ENCODE measurements at places on chromosomes 3 and 15.

GRCh38 chr3:190615060-190615384 lies 101.1 kb downstream of the IL1RAP start:
- DNase-seq = no peak

DNA sequence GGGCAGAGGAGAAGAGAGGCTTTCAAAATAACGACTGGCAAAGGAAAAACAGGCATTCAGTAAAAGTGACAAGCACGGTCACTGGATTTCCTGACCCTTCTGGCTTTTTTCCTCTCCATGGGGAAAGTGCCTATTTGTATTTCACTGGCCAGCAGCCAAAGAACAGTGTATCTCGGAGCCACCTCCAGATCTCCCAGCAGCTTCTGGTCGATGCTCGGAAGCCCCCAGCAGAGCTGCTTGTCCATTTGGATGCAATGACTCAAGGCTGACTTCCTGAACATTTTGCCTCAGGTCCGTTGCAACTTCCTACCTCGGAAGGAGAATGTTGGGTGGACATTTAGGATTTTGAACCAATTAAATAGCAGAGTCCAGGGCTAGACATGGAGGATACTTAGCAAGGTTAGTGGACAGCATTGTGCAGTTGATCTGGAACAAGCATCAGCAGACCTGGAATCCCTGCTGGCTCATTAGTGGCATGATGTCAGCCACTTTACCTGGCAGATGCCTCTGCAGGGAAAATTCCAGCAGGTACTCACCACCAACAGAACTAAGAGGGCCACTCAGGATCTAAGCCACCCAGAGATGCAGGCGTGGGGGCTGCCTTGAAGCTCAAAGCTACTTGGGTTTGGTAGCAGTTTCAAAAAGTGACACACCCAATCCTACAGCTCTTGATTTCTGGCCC lies 1.1 kb downstream of the FAM107A start:
- no peak for DNase-seq

- DNase-seq = no peak
Measured at GRCh38 chr3:183033746-183034145, 53.4 kb upstream of the DCUN1D1 start.

DNA sequence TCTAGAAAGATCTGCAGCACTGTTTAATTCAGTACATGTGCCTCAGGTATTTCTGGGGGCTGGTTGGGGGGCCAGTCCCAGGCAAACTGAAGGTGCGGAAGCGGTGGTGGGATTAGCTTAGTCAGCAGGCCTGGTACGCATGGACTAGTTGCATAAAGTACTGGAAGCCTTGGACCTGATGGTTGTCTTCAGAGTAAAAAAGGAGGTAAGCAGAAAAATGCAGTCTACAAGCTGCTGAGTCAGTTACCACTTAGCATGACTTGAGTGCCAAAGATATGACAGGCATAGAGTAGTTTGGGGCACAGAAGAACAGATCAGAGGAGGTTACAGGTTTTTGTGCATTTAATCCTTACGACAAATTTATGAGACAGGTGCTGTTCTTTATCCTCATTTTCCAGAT lies 19.9 kb upstream of the GOLGA8J start:
- DNase-seq = no peak

Data from hypothalamus (tissue), 51 donors.